ENCODE measurements at places on chromosomes 6 and 20. TPM values are rescaled to one million over a fixed set of nuclear protein-coding genes. Genes with fewer than 3 reads are reported as not detected.

TEAD3 gene
- 27.9 TPM for total RNA-seq

CD109 gene
- 2.0 TPM for total RNA-seq

OR12D3 gene
- total RNA-seq = not detected

PPIL1 gene
- 58.0 TPM for total RNA-seq

KCNK15 gene
- 0.22 TPM for total RNA-seq

SLC22A1 gene
- total RNA-seq = 1.1 TPM

LKAAEAR1 gene
- not detected for total RNA-seq

CTAGE9 gene
- total RNA-seq = not detected

WASF1 gene
- 35.3 TPM for total RNA-seq

GRCh38 chr20:46895906-46896242 is 1.2 kb downstream of the EYA2 start:
- no peak for DNase-seq

DNA sequence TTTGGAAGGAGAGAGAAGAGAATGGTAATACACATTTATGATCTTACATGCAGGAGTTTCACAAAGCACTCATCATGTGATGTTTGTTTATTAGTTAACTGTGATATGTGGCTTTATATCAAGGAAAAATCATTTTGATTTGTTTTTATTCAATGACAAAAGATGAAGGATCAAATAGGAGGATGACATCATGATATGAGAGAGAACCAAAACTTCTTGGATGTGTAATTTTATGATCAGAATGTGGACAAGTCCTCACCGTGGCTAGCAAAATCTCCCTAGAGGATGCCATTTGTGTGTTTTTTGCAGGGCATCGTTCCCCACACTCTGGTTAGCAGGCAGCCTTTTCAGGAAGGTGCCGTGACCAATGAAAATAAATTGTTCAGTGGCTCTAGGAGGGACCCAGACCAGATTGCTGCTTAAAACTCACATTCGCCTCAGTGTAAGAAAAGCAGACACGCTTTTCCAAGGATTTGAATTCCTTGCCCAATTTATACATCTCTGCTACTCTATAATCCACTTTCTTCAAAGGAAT is 552.7 kb downstream of the NKAIN2 start:
- DNase-seq = no peak

GRCh38 chr20:52087471-52087870 is 104.1 kb downstream of the ZFP64 start:
- no peak for DNase-seq

GRCh38 chr20:41185013-41185757 is 47.8 kb downstream of the PLCG1 start:
- DNase-seq = peak; percentile 32

DNA sequence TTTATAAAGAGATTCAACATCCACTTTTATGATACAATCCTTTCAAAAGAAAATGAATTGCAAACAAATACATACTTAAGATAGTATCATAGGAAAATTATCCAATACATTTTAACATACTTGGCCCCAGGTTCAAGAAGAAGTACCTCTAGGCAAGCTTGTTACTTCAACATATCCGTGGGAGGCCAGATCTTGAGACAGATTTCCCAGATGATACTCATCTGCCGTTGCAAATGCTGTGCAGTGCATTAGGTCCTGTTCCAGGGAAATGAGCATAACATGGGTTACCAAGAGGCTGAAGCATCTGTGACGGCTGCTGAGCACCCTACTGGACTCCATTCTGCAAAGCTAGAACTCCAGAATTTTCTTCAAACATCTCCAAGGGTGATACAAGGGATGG is 15.6 kb downstream of the RMND1 start:
- no peak for DNase-seq

GRCh38 chr6:169225131-169225576 is 28.5 kb downstream of the THBS2 start:
- no peak for DNase-seq

All from endodermal cell (in vitro differentiated cells).